SJSA1 (cell line): ENCODE measurements at places on chromosomes 12 and 14.
A peak's percentile ranks its signal among the peaks of the same experiment; 100 is the strongest.

DNA sequence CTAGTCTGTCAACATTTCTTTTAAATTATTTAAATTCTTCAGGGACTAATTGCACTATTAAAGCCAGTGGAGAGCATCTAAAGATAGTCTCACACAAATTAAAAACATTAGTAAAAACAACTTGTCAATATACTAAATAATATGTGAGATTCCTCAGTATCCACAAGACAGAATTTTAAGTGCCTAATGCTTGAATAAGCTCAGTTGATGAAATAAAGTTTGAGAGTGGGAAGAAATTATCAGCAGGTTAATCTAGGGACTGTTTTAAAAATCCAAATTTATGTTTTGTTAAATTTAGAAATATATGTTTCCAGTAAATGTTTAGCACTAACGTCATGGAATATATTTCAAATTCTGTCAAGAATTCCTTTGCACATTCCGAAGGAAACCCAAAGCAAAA lies 105.2 kb downstream of the SLC41A2 start:
- DNase-seq = no peak

DNA sequence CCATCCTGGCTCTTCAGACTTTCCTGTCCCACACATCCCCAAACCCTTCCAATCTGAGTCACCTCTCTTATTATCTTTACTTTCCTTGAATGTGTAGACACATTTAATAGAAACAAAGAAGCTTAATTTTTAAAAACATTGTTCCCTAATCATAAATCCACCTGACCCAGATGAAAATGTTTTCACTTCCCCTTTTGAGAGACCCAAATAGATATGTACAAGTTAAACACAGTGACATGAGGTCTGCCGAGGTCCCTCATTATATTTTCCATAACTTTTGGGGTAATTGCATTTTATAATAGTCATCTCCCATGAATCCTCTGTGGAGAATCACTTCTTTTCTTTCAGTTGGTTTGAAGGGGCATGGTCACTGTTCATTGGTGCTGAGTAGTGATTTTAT lies 191.1 kb downstream of the GRIN2B start:
- DNase-seq = no peak

DNA sequence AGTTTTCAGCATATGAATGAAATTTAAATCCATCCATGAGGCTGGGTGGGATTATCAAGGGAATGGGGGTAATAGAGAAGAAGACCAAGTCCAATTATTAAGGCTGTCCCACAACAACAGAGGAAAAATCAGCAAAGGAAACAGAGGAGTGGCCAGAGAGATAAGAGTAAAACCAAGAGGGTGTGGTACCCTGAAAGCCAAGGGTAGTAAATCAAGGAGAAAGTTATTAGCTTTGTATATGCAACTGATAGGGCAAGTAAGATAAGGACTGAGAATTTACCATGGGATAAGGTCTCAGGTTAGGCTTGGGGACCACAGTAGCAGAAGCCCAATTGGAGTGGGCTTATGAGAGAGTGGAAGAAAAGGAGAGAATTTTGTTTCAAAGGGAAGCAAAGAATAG lies 134.5 kb downstream of the NUAK1 start:
- no peak for DNase-seq

- no peak for DNase-seq
Observed at GRCh38 chr12:124152731-124153130, 142.2 kb upstream of the RFLNA start.

GRCh38 chr12:131793243-131794022 lies 34.8 kb upstream of the MMP17 start:
- no peak for DNase-seq

DNA sequence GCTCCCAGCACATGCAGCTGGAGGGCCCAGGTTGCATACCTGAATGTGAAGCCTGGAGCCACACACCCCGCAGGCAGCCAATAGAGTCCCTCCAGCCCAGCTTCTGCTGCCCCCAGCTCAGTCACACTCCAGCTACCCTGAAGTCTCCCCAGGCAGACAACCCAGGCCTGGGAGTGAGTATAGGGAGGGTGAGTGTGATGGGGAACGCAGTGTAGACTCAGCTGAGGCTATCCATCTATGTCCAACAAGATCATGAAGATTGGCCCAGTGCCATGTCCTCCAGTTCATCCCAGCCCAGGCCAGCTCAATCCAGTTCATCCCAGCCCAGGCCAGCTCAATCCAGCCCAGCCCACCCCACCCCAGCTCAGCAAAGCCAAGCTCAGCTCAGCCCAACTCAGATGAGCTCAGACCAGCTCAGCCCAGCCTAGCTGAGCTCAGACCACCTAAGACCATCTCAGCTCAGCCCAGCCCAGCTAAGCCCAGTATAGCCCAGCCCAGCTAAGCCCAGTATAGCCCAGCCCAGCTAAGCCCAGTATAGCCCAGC lies 330.4 kb downstream of the TMEM121 start:
- peak; percentile 32 for DNase-seq

GRCh38 chr12:64670919-64671639 lies 60.8 kb downstream of the RASSF3 start:
- no peak for DNase-seq

GRCh38 chr12:115871714-115872113 lies 405.8 kb downstream of the MED13L start:
- no peak for DNase-seq

- DNase-seq = no peak
Observed at GRCh38 chr12:101116911-101117310, 93.1 kb downstream of the SLC5A8 start.

DNA sequence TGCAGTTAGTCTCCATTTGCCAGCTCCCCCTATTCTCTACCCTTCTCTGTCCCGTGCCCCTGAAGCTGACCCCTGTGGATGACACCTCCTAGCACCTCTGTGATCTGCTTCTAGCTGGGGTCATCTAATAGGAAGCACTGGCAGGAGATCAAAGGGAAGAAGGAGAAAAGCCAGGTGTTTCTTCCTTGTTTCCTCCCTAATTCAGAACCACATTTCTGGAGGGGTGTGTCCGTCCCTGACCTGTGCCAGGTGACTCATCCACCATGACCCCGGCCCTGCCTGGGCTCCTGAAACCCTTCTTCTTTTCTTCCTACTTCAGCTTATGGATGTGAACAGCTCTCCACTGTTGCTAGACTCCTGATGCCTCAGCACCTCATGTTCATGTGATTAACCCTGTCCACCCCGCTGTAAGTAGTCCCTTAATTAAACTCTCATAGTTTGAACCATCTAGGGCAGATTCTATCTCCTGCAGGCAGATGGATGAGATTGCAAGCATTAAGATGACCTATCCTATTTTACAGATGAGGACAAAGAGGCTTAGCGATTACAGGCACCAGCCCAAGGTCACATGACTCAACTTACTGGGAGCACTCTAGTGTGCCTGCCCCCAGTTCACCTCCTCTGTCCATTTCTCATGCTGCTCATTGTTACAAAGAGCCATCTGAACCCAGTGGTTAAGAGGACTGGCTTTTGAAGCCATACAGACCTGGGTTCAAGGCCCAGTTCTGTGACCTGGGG lies 770.5 kb downstream of the MED13L start:
- no peak for DNase-seq

DNA sequence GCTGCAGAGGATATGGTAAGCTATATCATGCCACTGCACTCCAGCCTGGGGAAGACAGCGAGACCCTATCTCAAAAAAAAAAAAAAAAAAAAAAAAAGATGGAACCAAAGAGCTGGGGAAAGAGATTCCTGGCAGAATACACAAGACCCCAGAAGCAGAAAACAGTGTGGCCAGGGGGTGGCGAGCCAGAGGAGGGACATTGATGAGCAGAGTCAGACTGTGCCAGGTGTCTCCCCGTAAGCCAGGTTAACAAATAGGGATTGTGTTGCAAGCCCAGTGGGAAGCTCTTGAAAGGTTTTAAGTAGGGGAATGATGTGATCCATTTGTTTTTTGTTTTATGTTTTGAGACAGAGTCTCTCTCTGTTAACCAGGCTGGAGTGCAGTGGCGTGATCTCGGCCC lies 56.1 kb downstream of the FIGNL2 start:
- no peak for DNase-seq

DNA sequence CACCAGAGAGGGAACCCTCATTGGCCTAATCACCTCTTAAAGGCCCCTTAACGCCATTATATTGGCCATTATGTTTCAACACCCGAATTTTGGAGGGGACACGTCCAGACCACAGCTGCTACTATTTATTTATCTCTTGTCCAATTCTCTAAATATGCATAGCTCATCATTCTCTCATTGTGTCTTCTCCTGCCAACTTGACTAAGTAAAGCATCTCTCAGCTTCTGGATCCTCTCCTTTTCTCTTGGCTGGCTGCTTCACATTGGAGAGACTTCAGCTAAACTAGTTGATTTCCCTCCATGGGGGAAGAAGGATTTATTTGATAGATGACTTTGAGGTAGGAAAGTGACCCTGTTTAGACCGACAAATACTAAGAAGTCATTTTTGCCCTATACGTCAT lies 120.4 kb upstream of the KRR1 start:
- DNase-seq = no peak

DNA sequence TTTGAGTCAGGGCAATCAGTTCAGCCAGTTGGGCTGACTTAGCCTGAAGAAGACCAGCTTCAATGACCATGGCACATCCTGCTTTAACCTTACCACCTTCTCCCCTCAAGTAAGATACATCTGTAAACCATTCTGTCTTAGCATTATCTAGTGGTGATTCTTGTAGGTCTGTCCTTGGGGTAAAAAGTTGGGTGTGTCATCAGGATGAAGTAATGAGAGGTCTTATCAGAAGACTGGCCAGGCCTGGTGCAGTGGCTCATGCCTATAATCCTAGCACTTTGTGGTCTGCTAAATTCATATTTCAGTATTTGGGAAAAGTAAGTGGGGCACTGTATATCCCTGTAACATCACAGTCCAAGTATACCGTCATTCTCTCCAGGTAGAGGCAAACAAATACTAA lies 19.1 kb downstream of the SINHCAF start:
- DNase-seq = no peak

- DNase-seq = no peak
Observed at GRCh38 chr14:80211153-80212022, at the start of gene DIO2. DIO2 (minus strand) TSS chr14:80211504; CDS start chr14:80211472, 32 bp downstream.

DNA sequence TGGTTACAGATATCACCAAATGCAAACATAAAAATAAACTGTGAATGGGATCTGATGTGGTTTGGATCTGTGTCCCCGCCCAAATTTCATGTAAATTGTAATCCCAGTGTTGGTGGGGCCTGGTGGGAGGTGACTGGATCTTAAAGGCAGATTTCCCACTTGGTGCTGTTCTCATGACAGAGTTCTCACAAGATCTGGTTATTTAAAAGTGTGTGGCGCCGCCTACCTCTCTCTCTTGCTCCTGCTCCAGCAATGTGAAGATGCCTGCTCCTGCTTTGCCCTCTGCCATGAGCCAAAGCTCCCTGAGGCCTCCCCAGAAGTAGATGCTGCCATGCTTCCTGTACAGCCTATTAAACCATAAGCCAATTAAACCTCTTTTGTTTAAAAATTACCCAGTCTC lies 47.8 kb downstream of the SLC25A21 start:
- DNase-seq = peak; percentile 16

DNA sequence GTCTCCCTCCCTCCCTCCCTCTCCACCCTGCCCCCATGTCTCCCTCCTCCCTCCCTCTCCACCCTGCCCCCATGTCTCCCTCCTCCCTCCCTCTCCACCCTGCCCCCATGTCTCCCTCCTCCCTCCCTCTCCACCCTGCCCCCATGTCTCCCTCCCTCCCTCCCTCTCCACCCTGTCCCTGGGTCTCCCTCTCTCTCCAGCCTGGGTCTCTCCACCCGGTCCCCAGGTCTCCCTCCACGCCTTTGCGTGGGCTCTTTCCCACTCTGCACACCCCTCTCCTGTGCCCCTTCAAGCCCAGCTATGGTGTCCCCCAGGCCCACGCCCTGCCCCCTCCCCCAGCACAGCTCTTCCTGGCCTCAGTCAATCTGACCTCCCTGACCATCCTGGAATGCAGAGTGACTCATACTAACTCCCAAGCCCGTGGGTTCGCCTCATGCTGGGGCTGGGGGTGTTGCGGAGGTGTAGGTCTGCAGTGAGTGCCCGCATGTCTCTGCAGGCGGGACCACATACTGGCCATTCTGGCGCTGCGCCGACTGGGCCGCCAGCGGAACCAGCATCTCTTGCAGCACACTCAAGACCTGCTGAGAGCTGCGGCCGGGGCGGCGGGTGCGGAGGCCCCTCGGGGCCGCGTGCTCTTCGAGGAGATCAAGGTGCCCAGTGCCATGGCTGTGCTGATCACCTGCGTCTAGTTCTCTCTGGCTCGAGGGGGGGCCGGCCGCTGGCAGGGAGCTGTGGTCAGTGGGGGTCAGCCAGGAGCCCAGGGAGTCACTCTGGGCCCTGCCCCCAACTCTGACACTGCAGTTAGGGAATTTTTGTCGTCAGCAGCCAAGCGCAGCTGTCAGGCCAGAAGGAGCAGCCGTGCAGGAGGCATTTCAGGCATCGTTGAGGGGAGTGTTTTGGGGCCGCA lies 13.5 kb upstream of the TNFAIP2 start:
- DNase-seq = peak; percentile 89

GRCh38 chr14:86518298-86518697 lies 988.4 kb downstream of the FLRT2 start:
- no peak for DNase-seq

DNA sequence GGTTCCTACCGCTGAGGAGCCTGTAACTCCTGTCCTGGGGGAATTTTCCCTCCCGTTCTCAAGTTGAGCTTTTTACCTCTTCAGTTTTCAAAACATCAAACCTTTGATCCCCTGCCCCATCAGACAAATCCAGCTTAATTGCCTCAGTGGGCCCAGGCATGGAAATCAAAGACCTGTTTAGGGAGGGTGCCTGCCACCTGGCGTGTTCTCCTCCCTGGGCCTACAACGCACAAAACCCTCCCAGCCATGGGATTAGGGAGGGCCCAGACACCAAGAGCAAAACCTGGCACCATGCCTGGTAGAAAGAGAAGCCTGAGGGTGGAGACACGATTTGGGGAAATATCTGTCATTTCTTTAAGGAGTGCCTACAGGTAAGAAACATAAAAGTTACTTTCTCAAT lies 672.9 kb downstream of the BCL11B start:
- no peak for DNase-seq

DNA sequence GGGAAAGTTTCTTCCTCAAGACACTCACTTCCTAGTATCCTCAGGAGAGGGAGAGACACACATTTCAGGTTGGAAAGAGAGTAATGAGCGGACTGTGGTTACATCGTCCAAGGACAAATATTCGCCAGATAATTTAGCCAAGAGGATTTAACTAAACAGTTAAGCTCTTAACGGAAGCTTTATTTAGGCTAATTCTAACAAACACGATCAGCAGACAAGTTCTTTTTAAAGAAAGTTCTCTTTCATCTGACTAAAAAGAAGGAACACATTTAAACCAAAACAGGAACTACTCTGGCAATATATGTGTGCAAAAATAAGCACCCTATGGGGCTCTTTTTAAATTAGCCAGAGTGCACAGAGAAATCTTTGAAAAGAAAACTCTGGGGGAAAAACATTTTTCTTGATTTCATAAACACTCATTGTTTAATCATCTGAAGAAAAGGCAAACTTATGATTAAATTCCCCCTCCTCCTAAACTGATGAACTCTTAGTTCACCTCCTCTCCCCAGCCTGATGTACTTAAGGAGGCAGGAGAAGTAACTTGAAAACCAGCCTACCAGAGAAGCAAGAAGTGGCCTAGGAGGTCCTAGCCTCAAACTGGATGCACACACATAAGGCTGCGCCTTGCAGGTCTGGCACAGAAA lies 13.3 kb upstream of the BTG1 start:
- DNase-seq = no peak

GRCh38 chr12:132488127-132489077 lies 1.5 kb upstream of the FBRSL1 start:
- no peak for DNase-seq

- DNase-seq = no peak
Observed at GRCh38 chr12:40727774-40728483, 35.7 kb downstream of the CNTN1 start.

- DNase-seq = no peak
Observed at GRCh38 chr14:99775351-99775750, 17.9 kb upstream of the EML1 start.

- DNase-seq = no peak
Observed at GRCh38 chr12:121259074-121259473, 37.4 kb downstream of the CAMKK2 start.

- no peak for DNase-seq
Observed at GRCh38 chr12:101064721-101065120, 145.3 kb downstream of the SLC5A8 start.
